H4 (cell line): ENCODE measurements at places on chromosomes 1 and 21. TPM values are rescaled to one million over a fixed set of nuclear protein-coding genes. Genes with fewer than 3 reads are reported as not detected.

Gene MMP23B
- not detected in 2 replicates for total RNA-seq

Gene HES3
- not detected in 2 replicates for total RNA-seq

Gene PROK1
- not detected in 2 replicates for total RNA-seq

Gene BLZF1
- 14.1 and 23.5 TPM in 2 replicates for total RNA-seq

Gene RRP15
- total RNA-seq = 5.5 and 5.8 TPM in 2 replicates

GRCh38 chr1:22910986-22911651 is 61.5 kb downstream of the LACTBL1 start:
- no peak for DNase-seq

GRCh38 chr1:89649783-89650182 is 16.9 kb downstream of the LRRC8C start:
- DNase-seq = no peak
